ENCODE measurements at places on chromosomes 7 and 10. TPM values are rescaled to one million over a fixed set of nuclear protein-coding genes. Genes with fewer than 3 reads are reported as not detected.

SLC18A3 gene
- total RNA-seq = not detected

SPDYE8 gene
- not detected for total RNA-seq

CH25H gene
- not detected for total RNA-seq

PDIA4 gene
- total RNA-seq = 221 TPM

BICC1 gene
- total RNA-seq = not detected

CDH23 gene
- 13.3 TPM for total RNA-seq

CLDN4 gene
- total RNA-seq = 602 TPM

OR2A5 gene
- total RNA-seq = not detected

ASB4 gene
- total RNA-seq = not detected

PCLO gene
- total RNA-seq = 2.6 TPM

H2BK1 gene
- not detected for total RNA-seq

PRKG1 gene
- 0.68 TPM for total RNA-seq

IDE gene
- 41.2 TPM for total RNA-seq

CHCHD1 gene
- total RNA-seq = 44.1 TPM

GNGT1 gene
- not detected for total RNA-seq

TRIM50 gene
- not detected for total RNA-seq

KNDC1 gene
- 1.7 TPM for total RNA-seq

GFRA1 gene
- total RNA-seq = 0.11 TPM

RPEL1 gene
- not detected for total RNA-seq

CCDC136 gene
- 9.8 TPM for total RNA-seq

NPTX2 gene
- not detected for total RNA-seq

CALHM3 gene
- 13.1 TPM for total RNA-seq

PLEKHS1 gene
- total RNA-seq = 4.9 TPM

ERV3-1 gene
- total RNA-seq = 14.0 TPM

SUGCT gene
- 2.7 TPM for total RNA-seq

GHRHR gene
- total RNA-seq = not detected

GAD2 gene
- not detected for total RNA-seq

JCAD gene
- 30.5 TPM for total RNA-seq

BLNK gene
- 0.98 TPM for total RNA-seq

ATP6V0A4 gene
- total RNA-seq = 4.8 TPM

TMEM236 gene
- 0.20 TPM for total RNA-seq

SORCS1 gene
- total RNA-seq = not detected

SKIDA1 gene
- 0.65 TPM for total RNA-seq

PTPRZ1 gene
- total RNA-seq = 0.28 TPM

MYH16 gene
- total RNA-seq = 11.7 TPM

SNCG gene
- 144 TPM for total RNA-seq

ELMO1 gene
- 5.0 TPM for total RNA-seq

All from PC-9 (cell line).